IMR-90 (cell line): ENCODE measurements at places on chromosomes 5 and 9. TPM values are rescaled to one million over a fixed set of nuclear protein-coding genes. Genes with fewer than 3 reads are reported as not detected.

Gene LIX1
- total RNA-seq: not detected in 2 replicates

DNA sequence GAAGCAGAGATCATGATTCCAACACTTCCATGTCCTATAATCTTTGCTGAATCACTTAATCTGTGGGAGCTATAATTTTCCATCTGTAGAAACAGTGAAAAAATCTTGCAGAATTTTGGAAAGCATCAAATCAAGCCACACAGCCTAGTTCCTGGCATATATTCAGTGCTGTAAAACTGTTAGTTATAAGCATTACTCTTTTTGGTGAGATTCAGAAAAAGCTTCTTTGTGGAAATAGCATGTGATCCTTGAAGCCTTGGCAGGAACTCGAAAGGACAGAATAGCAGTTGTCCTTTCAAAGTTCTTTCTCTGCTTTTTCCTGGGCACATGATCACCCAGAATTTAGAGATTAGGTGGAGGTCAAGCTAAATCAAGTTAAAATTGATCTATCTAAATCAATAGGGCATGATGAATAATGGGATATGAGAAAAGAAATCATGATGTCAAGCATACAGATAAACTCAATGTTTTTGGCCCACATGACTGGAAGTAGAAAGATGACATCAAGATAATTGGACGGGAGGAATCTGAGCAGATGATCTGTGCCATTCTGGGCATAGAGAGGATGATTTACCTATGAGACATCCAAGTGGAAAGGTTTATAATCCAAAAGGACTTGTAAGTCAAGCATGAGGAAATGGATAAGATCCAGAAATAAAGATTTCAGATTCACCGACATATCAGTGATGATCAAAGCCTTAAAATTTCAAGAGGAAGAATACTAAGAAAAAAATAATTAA is 73.1 kb downstream of the TMEM232 start:
- no peak for DNase-seq

DNA sequence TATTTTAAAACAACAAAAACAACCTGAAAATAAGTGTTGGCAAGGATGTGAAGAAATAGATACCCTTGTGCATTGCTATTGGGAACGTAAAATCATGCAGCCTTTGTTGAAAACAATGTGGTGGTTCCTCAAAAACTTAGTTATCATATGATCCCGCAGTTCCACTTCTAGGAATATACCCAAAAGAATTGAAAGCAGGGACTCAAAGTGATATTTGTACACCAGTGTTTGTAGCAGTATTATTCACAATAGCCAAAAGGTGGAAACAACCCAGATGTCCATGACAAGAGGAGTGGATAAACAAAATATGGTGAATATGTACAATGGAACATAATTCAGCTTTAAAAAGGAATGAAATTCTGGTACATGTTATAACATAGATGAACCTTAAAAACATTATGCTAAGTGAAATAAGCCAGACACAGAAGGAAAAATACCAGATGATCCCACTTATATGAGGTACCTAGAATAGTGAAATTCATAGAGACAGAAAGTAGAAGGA is 29.0 kb downstream of the IRF1 start:
- no peak for DNase-seq

- DNase-seq: no peak
Measured at GRCh38 chr5:119290607-119291006, 65.2 kb upstream of the TNFAIP8 start.

Gene SLC36A3
- total RNA-seq: not detected in 2 replicates

- DNase-seq: no peak
Measured at GRCh38 chr9:133879615-133880014, 112.5 kb downstream of the VAV2 start.

DNA sequence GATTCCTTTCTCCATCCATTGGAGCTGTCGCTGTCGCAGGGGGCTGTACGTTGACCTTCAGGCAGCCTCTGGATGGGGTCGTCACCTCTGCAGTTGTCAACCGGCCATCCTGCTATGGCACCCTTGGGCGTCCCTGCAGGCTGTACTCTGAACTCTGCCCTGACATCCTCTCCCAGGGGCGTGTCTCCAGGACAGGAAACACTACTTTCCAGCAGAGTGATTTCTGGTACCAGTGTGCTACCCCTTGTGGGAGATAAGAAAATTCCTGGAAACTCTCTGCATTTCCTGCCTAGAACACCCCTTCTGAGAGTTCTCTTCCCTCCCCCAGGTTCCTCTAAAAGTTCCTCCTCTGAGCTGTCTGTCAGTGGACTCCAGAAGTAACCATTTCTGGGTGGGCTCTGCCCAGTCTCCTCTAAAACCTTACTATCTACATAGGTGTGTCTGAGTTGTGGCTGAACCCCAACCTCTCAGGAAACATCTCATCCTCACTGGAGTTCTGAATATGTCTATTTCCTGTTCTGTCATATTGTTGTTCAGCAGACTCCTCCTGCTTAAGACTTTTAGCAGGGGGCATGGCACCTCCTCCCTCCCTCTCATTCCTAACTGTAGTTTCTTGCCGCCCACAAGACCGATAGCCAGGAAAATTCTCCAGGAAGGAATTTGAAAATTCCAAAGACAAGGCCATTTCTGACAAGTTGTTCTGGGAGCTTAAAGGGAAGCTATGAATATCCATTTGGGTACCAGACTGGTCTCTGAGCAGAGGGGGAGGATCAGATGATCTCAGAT is 145.3 kb upstream of the RASEF start:
- no peak for DNase-seq

GRCh38 chr9:10238087-10238486 is 374.7 kb downstream of the PTPRD start:
- no peak for DNase-seq

DNA sequence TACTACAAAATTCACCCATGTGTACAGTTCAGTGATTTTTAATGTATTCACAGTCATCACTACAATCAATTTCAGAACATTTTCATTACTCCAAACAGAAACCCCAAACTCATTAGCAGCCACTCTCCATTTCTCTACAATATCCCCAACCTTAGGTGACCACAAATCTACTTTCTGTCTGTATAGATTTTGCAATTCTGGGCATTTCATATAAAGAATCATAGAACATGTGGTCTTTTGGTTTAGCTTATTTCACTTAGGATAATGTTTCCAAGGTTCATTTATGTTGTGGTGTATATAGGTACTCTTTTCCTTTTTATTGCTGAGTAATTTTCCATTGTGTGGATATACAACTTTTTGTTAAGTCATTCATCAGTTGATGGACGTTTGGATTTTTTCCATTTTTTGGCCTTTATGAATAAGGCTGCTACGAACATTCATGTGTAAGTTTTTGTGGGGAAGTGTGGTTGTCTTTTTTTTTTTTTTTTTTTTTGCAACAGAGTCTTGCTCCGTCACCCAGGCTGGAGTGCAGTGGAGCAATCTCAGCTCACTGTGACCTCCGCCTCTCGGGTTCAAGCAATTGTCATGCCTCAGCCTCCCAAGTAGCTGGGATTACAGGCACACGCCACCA is 54.5 kb downstream of the DOCK8 start:
- no peak for DNase-seq

DNA sequence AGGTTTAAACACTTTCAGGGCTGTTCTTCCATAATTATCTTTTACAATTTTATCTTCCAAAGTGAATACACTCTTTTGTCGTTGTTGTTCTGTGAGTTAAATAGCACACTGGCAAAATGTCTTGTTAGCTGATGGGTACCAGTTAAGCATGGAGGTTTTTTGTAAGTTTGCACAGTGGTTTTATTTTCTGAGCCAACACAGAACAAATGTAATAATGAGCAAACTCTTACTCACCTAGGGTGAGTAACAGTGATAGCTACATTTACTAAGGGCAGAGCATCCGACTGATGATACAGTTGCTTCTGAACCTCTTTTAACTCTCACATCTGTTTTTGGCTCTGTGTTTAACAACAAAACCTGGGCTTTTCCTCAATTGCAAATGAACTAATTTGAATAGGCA is 103.2 kb downstream of the CTNND2 start:
- no peak for DNase-seq

DNA sequence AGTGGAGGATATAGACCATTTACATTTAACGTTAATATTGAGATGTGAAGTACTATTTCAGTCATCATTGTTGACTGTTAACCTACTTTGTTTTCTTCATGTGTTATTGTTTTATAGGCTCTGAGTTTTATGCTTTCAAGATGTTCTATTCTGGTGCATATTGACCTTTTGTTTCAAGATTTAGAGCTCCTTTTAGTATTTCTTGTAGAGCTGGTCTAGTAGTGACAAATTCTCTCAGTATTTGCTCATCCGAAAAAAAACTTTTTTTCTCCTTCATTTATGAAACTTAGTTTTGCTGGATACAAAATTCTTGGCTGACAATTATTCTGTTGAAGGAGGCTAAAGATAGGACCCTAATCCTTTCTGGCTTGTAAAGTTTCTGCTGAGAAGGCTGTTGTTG is 91.3 kb downstream of the INVS start:
- no peak for DNase-seq

DNA sequence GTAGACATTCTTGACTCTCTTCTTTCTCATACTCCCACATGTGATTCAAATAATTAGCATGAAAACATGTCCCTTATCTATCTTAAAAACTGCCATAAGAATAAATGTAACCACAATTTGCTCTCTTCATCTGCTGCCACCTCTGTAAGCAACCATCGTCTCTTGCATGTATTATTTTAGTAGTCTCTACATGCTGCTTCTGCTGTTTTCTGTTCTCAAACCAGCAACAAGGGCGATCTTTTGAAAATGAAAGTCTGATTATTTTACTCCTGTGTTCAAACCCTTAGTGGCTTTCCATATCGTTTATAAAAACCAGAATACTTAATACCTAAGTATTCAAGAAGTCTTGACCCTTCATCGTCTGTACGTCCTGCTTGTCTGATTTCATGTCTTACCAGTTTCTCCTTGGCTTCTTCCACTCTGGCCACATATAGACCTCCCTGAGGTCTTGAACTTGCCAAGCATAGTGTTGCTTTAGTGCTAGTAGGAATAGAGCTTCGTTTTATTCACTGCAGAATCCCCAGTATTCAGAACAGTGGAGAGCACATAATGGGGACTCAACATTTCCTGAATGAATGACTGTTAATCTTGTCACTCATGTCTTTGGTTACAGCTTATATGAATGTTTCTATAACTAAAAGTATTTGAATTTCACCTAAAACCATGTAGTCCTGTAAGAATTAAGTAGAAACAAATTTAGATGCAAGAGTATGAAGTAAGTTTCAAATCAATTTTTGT is 10.6 kb downstream of the CDC42SE2 start:
- DNase-seq: no peak

DNA sequence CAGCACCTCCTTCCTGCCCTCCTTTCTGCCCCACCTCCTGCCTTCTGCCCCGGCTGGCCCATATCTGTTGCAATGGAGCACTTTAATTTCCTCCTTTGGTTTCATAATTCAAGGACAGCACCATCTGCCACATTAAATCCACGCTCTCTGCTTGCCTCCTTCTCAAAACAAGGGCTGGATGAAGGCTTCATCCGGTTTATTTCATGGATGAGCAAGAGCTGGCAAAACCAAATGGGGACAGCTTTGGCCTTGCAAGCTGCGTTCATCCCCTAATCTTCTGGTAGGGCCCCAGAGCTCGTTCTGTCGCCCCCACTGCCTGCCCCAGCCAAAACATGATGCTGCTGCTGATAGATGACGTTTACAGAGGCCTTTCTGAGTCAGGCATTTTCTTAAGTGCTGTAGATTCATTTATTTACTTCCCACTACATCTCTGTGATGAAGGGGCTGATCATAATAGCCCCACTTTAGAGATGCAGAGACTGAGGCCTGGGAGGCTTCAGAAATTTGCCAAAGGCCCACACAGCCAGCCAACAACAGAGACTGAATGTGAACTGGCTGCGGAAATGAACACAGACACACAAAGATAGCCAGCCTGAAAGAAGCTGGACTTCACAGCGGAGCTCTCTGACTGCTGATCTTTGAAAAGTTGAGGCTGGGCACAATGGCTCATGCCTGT is 115.6 kb upstream of the CPEB4 start:
- peak; percentile 55 for DNase-seq

GRCh38 chr9:13879011-13879410 is 434.9 kb downstream of the NFIB start:
- no peak for DNase-seq

- DNase-seq: no peak
Measured at GRCh38 chr9:2086116-2086515, 71.0 kb downstream of the SMARCA2 start.

DNA sequence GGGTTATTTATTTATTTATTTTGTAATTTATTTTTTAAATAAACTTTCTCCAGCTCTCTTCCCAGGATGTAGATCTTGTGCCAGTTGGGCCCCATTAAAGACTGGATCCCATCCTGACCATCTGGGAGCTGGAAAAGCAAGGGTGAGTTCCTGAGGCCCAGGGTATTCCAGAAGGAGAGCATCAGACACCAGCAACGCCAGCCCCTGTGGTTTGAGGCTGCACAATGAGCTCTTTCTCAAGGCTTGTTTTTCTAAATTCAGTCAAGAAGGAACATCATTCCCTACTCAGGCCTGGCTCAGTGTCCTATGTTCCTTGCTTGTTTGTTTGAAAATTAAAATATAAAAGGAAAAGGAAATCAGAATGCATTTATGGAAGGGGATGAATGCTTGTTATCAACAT is 313.3 kb downstream of the EBF1 start:
- DNase-seq: no peak

DNA sequence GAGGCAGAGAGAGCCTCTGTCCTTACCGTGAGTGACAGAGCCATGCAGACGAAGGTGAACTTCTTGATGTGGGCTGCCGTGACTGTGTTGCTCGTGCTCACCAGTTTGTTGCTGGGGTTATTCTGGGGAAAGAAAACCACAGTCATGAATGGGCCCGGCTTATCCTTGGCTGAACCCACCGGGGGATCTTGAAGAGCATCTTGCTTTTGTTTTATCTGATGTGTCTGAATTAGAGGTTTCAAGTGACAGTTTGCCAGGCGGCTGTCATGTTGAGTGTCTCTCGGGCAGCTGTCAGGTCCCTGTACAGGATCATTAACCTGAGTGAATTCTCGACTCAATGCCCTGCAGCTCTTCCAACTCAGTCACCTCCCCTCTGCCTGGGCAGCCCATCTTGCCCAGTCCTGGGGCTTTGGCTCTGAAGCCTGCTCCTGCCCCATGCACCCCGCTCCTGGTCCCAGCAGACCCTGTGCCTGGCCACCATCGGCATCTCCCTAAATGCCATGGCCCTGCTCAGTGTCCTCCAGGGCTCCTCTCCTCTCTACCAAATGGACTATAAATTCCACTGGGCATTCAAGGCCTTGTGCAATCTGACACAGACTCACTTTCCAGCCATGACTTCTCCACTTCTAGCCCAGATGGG is 77.4 kb downstream of the OTULIN start:
- DNase-seq: no peak

GRCh38 chr9:69871118-69871834 is 50.7 kb downstream of the CFAP95 start:
- no peak for DNase-seq

DNA sequence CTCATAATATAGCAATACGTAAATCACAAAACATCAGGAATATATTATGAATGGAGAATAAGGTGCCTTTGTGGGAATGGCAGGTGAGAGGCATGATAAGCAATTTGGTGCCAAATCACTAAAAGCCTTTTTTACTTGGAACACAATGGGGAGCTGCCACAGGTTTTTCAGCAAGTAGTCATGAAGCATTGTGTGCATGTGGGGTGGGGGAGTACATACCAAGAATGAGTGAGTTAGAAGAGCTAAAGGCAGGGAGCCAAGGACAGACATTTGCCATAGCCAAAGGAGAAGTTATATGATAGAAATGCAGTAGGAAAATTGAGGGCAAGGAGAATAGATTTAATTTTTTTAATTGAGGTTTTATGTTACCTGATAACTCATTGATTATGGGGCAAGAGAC is 445.0 kb upstream of the SMC2 start:
- no peak for DNase-seq

Gene SPINK6
- not detected in 2 replicates for total RNA-seq

GRCh38 chr5:16345454-16345853 is 120.1 kb downstream of the ZNF622 start:
- DNase-seq: no peak

Gene PLAC8L1
- not detected in 2 replicates for total RNA-seq

Gene SLC45A2
- not detected in 2 replicates for total RNA-seq

Gene SPATA31E1
- total RNA-seq: not detected in 2 replicates
